CD4-positive, alpha-beta T cell treated with Interferon gamma for 1 hour (primary cell): ENCODE measurements at places on chromosomes 1 and 21.

GRCh38 chr21:45590246-45590725 lies 48.0 kb upstream of the SLC19A1 start:
- peak; percentile 61 for DNase-seq

- DNase-seq = no peak
These were observed 519.8 kb downstream of the PTPRU start for GRCh38 chr1:29756085-29756484.

- DNase-seq = no peak
These were observed 66.1 kb downstream of the ALG14 start for GRCh38 chr1:95006681-95007080.

DNA sequence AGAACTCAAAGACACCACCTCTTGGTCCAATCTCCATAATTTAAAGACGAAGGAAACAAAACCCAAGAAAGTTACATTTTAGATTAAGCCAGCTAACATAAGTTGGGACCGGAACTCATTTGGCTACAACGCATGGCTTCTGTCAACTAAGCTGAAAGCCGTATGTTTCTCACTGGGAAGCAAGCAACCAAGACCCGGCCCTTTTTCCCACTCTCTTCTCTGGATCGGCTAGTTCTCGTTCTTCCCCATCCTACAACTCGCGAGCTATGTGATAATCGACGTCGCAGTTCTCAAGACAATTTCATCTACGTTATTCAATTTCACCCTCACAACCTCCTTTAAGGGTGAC lies 601 bp downstream of the CCT8 start:
- no peak for DNase-seq

DNA sequence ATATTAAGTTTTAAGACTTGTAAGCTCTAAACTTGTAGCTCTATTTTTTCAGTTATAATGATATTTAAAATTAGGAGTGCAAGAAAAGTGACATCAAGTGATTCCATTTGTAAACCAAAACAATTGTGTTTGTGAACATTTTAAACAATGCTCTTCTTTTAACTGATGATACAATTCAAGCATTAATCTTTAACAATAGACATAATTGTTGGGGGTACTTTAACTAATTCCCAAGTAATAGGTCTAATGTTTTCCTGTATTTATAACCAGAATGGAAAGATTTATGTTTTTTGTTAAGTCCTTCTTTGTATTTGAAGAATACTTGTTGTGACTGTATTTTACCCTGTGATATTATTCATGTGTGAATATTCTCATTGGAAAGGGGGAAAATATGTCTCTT lies 6.8 kb downstream of the ATG4C start:
- no peak for DNase-seq

GRCh38 chr1:149844101-149844500 lies 55.3 kb upstream of the BOLA1 start:
- DNase-seq = no peak

- DNase-seq = no peak
These were observed 5.1 kb downstream of the ST6GALNAC3 start for GRCh38 chr1:76079475-76080227.

GRCh38 chr1:88800382-88801051 lies 90.8 kb downstream of the GTF2B start:
- no peak for DNase-seq

GRCh38 chr1:5934058-5934884 lies 58.0 kb downstream of the NPHP4 start:
- no peak for DNase-seq

DNA sequence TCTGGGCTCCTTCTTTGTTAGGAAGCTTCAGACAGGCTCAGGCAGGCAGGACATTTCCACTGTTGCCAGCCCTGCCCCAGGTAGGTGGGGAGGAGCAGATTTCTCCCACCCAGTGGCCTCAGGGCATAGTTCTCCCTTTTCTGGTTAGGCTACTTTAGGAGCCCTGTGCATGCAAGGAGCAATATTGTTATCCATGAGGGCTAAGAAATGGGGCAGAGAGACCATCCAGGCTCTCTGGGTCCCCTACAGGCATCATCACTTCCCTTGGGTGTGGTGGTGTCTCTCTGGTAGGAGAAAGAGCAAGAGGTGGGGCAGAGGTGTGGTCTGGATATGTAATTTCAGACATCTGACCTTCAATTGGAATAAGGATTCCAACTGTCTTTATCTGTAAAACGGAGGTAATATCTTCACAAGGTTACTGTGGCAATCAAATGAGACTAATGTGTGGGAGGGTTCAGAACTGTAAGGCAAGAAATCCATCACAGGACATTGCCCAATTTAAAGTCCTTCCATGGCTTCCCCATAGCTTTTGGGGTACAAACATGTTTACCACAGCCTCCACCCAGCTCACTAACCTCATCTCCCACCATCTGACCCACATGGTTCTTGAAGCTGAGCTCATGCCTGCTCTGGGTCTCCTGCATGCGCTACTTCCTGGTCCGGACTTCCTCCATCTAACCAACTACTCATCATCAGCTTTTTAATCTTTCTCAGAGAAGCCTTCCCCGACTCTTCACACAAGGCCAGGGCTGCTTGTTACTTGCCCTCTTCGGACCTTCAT lies 26.1 kb downstream of the PCAT6 start:
- peak; percentile 13 for DNase-seq

- peak; percentile 19 for DNase-seq
These were observed 43.0 kb downstream of the JAK1 start for GRCh38 chr1:64923294-64923718.

GRCh38 chr1:178379807-178380206 lies 117.0 kb downstream of the CLEC20A start:
- DNase-seq = no peak

- no peak for DNase-seq
These were observed 49.7 kb downstream of the RAP1A start for GRCh38 chr1:111669268-111669667.

DNA sequence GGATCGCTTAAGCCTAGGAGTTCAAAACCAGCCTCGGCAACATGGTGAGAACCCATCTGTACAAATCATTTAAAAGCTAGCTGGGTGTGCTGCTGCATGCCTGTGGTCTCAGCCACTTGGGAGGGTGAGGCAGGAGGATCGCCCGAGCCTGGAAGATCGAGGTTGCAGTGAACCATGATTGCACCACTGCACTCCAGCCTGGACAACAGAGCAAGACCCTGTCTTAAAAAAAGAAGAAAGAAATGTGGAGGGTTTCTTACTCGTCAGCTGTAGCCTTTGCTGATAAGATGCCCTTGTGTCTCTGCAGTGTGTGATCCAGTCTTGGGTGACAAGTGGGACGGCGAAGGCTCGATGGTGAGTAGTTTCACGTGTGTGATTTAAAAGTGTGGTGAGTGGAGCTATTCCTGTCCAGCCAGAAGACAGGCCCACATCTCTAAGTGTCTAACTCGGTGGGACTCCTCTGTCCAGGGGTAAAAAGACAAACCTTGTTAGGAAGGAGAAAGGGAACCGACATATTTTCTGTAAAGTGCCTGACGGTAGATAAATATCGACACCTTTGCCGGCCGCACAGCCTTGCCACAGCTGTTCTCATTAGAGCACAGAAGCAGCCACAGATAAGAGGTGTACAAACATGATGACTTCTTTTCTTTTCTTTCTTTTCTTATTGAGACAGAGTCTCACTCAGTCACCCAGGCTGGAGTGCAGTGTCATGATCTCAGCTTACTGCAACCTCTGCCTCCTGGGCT lies 27.0 kb downstream of the PDXK start:
- no peak for DNase-seq

- DNase-seq = no peak
These were observed 106.1 kb downstream of the PTGER3 start for GRCh38 chr1:70941563-70941962.

DNA sequence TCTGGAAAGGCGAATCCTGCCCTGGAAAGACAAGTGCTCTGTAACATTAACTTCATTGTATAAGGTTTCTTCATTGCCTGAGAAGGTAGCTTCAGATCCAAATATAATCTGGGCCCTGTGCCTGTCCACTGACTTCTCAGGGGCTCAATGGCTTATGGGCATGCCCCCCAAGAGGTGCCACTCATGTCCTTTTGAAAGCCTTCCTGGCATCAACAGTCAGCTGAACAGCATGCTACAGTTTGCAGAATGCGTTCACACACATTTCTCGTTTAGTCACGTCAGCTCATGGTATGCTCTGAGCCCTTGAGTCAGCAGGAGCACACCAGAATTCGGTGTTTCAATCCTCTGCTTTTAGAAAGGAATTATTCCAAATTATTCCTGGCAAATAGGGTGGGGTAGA lies 23.8 kb downstream of the TMCC2 start:
- DNase-seq = no peak

GRCh38 chr1:153572569-153573015 lies 6.9 kb upstream of the S100A2 start:
- peak; percentile 65 for DNase-seq

DNA sequence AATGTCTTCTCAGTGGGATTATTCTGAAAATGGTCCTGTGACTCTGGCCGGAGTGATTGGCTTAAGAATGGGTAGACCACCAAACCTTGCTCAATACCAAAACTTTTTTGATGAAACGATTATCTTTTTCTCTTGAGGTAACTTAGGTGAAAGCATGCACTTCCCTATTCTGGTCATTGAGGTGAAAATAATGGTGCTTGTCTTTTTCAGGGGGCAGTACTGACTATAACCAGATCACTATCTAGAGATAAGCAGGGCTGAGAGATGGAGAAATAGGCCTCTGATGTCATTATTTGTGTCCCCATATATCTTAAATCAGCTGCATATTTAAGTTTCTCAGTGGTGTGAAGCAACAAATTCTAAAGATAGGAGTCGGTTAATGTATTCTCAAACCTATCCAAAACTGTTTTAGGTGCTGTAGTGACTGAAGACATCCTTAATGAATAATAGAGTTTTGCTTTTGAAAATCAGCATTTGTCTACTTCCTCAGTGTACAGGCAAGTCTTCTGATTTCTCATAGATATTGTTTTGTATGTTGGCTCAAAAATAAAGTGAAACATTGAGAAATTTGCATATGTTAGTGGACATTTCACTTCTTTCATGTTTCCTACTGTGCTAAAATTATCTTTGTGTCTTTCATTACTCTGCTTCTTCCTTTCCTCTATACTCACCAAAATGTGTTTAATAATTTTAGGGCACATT lies 735.3 kb upstream of the ADGRL4 start:
- no peak for DNase-seq

GRCh38 chr21:45149021-45149420 lies 74.6 kb downstream of the ADARB1 start:
- DNase-seq = no peak

GRCh38 chr1:64745986-64746940 lies 1.4 kb downstream of the RAVER2 start:
- no peak for DNase-seq
